ENCODE measurements at places on chromosomes 11 and 22.

GRCh38 chr11:119845305-119845704 lies 116.3 kb upstream of the NECTIN1 start:
- no peak for DNase-seq

DNA sequence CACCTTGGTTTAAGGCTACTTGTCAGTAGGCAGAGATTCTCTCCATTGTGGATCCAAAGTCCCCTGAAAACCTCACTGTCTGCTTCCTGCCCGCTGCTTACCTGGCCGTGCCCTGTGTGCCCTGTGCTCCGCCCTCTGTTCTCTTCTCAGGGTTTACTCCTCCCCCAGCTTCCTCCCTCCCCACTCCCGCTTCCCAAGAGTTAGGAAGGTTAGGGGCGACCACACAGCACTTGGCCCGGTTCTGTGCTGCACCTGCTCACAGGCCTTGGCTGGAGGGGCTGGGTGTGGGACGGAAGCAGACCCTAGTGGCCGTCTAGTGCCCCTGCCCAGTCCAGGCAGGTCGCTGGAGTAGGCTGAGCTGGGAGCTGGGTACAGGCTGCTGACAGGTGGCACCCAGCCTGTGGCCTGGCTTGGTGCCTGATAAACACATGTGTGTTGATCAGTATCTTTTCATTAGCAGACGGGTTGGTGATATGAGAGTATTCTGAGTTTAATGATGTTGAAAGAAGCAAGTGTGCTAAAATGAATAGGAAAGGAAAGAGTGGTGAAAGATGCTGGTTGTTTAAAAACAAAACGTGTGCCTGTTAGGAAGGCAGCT lies 40.5 kb downstream of the GRAMD4 start:
- DNase-seq: peak; percentile 88

- no peak for DNase-seq
These were observed 41.5 kb downstream of the IL10RA start for GRCh38 chr11:118027694-118028093.

DNA sequence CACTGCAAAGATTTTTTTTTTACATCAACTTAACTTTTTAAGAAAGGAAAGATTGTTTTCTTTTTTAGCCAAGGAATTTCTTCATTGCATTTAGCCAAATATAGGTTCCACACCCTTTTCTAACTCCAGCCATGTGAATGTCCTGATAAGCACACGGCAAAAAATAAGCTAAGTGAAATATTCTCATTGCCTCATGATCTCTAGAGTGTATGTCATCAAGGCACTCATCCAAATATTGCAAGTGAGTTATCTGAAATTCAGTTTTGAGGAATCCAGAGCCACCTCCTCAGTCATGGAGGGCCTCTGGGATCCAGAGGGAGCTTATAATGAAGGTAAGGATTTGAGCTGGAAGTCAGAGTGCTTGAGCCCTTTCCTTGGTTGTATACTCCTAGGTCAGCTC lies 80.0 kb downstream of the BLID start:
- no peak for DNase-seq

GRCh38 chr11:134950692-134951304 lies 538.8 kb upstream of the B3GAT1 start:
- no peak for DNase-seq

GRCh38 chr11:73461335-73461840 lies 85.2 kb downstream of the RELT start:
- DNase-seq: no peak

GRCh38 chr11:120065876-120066275 lies 72.0 kb downstream of the TRIM29 start:
- no peak for DNase-seq

- DNase-seq: no peak
These were observed 71.5 kb downstream of the FBLN1 start for GRCh38 chr22:45574069-45574703.

- DNase-seq: peak; percentile 60
These were observed 56.9 kb upstream of the PRSS23 start for GRCh38 chr11:86743223-86744118.

DNA sequence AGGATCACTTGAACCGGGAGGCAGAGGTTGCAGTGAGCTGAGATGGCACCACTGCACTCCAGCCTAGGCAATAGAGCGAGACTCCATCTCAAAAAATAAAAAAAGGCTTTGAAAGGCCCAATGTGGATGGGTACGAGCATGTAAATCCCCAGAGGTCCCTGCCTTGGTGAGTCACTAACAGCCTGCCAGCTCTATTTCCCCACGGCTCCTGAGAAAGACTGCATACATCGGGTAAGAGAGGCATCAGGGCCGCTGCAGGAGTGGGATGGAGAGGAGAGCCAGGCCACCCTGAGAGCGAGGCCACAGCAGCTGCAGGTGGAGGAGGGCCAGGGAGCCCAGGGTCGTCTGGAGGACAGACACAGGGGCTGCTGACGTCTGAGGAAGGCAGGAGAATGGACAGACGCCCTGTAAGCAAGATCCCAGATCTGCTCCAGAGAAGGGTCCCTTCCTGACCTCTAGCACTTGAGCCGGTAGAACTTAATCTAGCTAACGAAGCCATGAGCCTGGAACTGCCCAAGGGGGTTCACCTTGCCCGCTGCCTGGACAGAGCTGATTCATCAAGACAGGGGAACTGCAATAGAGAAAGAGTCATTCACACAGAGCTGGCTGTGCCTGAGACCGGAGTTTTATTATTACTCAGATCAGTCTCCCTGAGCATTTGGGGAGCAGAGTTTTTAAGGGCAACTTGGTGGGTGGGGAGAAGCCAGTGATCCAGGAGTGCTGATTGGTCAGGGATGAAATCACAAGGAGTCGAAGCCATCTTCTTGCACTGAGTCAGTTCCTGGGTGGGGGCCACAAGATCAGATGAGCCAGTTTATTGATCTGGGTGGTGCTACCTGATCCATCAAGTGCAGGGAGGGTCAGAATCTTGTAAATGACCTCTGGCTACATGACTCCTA lies 5.1 kb upstream of the KRTAP5-9 start:
- no peak for DNase-seq

DNA sequence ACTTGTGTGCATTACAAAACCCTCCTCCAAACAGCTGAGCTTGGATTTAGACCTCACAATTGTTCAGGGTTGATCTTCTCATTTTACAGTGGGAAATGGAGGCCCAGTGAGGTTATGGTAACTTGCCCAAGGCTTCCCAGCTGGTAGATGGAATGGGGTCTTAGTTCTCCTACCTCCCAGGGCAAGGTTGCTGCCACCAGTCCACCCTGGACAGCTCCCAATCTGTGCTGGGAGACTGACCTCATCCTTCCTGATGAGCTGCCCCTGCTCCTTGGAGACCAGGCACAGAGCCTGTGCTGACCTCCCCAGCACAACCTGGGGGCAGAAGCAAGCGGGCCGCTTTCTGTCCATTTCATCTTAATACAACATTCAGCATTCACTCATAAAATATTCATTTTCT lies 190.7 kb downstream of the ST3GAL4 start:
- no peak for DNase-seq

GRCh38 chr11:73969991-73970800 lies 12.4 kb downstream of the UCP2 start:
- DNase-seq: no peak

DNA sequence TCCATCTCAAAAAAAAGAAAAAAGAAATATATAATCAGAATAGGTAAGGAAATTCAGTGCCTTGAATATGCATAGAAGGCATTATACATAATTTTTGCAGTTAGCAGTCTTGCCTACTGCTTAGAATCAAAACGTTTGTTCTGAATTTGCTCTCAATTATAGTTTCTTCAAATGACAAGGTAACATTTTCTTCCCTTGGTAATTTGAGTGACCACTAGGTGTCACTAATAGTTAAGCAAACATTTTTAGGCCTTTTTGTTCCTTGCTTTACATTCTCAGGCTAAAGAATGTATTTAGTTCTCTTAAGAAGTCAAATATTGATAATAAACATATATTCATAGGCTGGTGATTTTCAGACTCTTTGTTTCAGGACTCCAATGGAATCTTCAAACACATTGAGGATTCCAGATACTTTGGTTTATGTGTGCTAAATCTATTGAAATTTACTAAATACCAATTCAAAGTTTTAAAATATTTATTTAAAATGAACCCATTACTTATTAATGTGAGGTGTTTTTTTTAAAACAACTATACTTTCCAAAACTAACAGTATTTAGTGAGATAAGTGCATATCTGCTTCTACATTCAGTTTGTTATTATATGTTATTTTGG lies 55.0 kb upstream of the DEPDC7 start:
- DNase-seq: peak; percentile 44

- no peak for DNase-seq
These were observed 33.0 kb downstream of the AHNAK start for GRCh38 chr11:62513626-62514025.

DNA sequence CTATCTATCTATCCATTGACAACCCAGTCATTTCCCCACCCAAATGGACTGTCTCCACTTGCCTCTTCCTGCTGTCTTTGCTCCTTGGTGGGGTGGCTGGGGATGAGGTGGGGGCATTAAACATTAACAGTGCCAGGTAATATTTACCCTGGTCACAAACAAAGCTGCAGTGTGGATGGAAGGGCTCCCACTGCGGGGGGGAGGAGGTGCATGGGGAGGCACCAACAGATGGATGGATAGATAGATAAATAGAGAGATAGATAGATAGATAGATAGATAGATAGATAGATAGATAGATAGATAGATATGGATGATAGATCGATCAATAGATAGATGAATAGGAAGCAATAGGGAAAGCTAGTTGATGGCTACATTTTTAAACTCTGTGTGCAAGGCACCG lies 2.3 kb upstream of the FXYD2 start:
- DNase-seq: no peak

DNA sequence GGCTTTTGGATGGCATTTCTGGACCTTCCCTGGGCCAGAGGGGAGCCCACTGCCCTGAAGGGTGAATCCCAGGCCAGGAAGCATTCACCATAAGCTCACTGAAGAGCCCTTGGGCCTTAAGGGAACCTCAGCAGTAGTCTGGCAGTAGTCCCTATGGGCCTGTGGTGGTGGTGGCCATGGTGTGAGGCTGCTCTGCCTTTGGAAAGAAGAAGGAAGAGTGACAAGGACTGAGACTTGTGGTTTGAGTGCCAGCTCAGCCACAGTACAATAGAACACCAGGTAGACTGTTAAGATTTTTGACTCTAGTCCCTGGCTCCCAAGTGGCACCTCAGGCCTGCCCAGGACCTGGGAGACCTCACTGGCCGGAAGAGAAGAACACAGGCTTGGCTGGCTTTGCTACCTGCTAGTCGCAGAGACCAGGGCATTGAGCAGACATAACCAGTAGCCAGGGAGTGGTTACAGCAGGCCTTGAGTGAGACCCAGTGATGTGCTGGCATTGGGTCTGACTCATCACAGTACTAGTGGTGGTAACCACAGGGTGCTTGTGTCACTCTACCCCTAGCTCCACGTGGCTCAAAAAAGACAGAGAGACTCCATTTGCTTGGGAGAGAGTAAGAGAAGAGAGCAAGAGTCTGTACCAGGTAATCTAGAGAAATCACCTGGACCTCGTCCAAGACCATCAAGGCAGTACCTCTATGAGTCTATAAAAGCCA lies 259.8 kb upstream of the BLID start:
- no peak for DNase-seq

DNA sequence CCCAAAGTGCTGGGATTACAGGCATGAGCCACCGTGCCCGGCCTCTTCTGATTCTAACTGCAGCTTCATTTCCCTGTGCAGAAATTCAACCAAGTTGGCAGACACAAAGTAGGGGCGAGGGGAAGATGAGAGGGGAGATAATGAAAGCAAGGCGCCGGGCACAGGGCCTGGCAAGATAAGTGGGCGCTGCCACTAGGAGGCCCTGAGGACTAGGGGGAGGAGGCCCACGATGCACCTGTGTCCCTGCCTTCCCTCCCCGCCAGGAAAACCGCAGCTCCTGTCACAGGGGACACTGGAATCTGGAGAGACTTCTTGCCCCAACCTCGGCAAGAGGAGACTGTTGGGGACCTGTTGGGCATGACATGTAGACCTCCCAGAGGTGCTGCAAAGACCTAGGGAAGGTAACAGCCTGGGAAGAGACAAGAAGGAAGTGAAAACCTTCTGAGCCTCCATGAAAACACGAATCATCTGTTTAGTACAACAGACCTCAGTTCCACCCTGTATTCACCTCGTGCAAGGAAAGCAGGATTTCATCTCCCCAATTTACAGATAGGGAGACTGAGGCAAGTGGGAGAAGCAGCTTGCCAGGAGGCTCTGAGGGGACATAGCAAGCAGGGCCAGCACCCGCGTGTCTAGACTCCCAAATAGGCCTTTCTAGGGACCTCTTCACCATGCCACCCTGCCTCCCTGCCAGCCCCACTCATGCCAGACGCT lies 3.1 kb upstream of the LGALS1 start:
- no peak for DNase-seq

GRCh38 chr11:58395581-58395980 lies 11.1 kb downstream of the OR5B3 start:
- DNase-seq: no peak

GRCh38 chr11:69218271-69218682 lies 62.5 kb downstream of the SMIM38 start:
- DNase-seq: peak; percentile 22

DNA sequence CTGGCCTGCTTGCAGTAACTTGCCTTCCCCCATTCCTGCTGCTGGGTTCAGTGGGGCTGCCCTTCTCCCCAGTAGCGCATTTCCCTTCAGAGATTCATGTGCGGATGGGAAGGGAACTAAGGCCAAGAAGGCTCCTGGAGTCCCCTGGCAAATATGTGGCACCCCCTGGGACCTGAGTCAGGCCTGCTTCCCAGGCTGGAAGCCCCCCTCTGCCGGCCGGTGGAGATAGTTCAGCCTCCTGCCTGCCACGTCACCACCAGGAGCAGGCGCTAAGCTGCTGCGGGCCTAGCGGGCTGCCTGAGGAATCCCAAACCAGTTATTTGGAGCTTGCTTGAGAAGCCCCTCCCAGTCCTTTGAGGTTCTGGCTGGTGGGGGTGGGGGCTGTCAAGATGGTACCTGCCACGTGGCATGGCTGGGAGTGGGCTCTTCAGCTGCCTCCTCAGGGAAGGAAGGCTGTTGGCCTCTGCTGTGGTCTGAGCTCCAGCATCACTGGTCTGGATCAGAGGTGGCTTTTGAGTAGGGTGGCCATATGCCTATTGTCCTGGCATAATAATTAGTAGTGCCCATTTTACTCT lies 2.0 kb downstream of the SERPINH1 start:
- DNase-seq: no peak

DNA sequence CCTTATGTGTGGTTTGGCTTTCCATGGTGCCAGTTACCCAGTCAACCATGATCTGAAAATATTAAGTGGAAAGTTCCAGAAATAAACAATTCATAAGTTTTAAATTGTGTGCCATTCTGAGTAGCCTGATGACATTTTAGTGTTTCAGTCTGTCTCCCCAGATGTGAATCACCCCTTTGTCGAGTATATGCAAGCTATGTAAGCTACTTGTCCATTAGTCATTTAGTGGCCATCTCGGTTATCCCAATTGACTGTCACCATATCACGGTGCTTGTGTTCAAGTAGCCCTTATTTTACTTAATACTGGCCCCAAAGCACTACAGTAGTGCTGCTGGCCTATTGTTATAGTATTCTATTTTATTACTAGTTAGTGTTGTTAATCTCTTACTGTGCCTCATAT lies 44.9 kb downstream of the ATG16L2 start:
- no peak for DNase-seq

DNA sequence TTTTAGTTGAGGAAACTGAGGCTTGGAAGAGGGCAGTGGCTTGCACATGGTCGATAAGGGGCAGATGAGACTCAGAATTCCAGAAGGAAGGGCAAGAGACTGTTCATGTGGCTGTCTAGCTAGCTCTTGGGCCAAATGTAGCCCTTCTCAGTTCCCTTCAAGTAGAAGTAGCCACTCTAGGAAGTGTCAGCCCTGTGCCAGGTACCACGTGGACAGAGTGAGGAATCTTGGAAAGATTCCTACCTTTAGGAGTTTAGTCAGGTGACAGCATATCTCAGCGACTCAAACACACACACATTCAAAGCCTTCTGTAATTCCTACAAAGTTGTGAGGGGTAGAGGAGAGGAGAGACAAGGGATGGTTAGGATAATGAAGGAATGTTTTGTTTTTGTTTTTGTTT lies 18.3 kb downstream of the PIK3IP1 start:
- DNase-seq: no peak
